ENCODE measurements at places on chromosomes 2 and 18. TPM values are rescaled to one million over a fixed set of nuclear protein-coding genes. Genes with fewer than 3 reads are reported as not detected.

DNA sequence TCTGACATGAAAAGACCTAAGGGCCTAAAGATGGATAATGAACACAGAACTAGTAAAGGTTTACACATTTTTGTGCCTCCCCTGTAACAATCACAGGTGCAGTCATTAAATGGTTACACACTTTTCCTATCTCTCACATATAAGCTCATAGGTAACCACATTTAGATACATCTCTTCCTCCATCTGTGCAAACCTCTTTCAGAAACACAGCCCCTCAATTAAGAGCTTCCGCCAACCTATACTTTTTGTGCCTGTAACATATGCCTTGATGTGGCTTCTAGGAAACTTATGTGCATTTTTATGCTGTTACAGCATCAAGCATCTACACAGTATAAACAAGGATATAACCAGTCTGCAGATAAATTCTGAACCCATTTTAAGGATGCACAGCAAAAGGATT lies 643.3 kb downstream of the BCL11A start:
- DNase-seq, result no peak

DNA sequence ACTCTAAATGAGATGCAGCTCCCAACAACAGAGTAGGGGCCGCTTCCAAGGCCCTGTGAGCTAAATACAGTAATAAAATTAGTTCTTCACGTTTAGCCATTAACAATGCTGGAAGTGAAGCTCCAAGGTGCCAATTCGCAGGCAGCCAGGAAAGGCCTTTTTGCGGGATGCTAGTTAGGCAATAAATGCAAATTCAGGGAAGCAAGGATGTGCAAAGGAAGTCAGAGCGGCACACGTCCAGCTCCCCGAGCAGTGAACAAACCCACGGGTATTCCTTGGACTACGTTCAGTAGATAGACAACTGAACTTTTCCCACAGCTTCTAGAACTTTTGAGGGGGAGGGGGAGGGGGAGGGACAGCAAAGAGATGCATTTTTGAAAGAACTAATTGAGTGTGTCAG lies 6.9 kb downstream of the ZNF516 start:
- DNase-seq, result no peak

DNA sequence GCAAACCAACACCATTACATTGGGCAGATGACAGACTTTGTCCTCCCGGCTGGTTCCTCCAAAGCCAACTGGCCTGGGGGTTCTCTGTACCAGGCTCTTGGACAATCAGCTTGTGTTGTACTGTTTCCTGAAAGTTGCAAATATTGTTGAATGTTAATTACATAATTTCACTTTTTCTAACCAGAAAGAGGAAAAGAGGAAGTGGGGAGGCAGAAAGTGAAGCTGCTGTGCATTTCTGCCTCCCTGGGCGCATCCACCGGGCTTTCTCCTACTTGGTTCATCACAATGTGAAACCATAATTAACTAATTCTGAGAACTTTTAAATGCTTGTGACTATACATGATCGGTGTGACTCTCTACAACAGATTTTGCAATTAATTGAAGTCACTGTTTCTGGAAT lies 10.1 kb downstream of the TWIST2 start:
- DNase-seq, result no peak

GRCh38 chr2:212928681-212929080 lies 222.7 kb downstream of the IKZF2 start:
- DNase-seq, result no peak

GRCh38 chr2:62941413-62941812 lies 109.2 kb upstream of the OTX1 start:
- DNase-seq, result peak; percentile 4

DNAJC5G gene
- 1.0 TPM for total RNA-seq

STPG4 gene
- under 0.01 TPM for total RNA-seq

CELF4 gene
- 0.13 TPM for total RNA-seq
